ENCODE measurements at places on chromosomes 12 and 14.

- DNase-seq, result no peak
Measured at GRCh38 chr12:47852096-47852571, 32.4 kb upstream of the HDAC7 start.

- DNase-seq, result no peak
Measured at GRCh38 chr12:53593707-53594106, 32.5 kb downstream of the ATF7 start.

DNA sequence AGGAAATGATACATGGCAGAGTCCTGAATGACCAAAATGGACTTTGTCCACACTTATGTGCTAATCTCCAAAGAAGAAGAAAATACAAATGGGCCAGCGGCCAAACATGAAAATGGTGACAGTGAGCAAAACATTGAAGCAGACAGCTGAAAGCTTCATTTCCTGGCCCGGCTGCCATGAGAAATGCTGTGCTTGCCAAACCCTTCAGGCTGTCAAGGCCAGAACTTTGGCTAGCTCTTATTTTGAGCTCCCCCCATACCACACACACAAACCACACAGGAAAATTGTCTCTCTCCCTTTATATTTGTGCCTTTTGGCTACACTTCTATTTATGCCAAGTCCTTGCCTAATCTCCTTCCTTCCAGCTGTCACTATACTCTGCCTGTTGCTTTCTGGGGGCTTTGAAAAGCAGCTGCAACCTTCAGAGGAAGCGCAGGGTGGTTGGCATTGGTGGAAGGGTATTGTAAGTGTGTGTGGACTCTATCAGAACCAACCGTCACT is 323.8 kb downstream of the RAD51B start:
- no peak for DNase-seq

DNA sequence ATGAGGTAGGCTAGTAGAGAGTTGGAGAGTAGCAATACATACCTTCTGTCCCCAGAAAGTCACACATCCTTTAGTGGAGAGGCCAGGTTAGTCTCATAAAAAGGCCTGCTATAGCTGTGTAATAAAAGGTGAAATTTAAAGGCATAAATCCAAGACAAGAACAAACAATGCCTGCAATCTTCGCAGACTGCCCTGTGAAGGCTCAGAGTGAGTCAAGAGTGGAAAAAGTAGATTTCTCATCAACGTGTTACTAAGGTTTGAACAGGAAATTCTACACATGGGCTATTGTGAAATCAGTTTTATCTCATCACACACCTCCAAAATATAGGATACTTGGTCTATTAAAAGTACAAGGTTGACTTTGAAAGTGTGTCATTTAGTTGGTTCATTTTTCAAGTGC is at the start of gene KLRC1:
Gene KLRC1, minus strand, starts transcription at position 222 of the 400 bp plus-strand sequence. CDS start 2,221 bp downstream, outside the sequence.
- no peak for DNase-seq

- no peak for DNase-seq
Measured at GRCh38 chr12:16949871-16950667, 344.1 kb upstream of the LMO3 start.

- no peak for DNase-seq
Measured at GRCh38 chr12:132886529-132887477, 602 bp downstream of the CHFR start.

DNA sequence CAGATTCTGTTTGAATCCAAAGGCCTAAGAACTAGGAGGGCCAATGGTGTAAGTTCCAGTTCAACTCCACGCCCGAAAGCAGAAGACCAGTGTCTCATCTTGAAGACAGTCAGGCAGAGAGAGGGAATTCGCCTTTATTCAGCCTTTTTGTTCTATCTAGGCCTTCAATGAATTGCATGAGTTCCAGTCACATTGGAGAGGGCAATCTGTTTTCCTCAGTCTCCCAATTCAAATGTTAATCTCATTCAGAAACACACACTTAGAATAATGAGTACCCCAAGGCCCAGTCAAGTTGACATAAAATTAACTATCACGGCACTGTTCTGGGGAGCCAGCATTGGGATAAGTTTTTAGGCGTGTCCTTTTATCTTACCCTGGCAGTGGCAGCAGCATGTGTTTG is 65.8 kb downstream of the C14orf39 start:
- DNase-seq, result no peak

GRCh38 chr14:102819176-102819628 is 42.0 kb downstream of the TRAF3 start:
- DNase-seq, result no peak

- DNase-seq, result no peak
Measured at GRCh38 chr12:127149226-127149964, 1117.6 kb upstream of the TMEM132C start.

GRCh38 chr14:26687301-26687837 is 89.5 kb upstream of the NOVA1 start:
- no peak for DNase-seq

DNA sequence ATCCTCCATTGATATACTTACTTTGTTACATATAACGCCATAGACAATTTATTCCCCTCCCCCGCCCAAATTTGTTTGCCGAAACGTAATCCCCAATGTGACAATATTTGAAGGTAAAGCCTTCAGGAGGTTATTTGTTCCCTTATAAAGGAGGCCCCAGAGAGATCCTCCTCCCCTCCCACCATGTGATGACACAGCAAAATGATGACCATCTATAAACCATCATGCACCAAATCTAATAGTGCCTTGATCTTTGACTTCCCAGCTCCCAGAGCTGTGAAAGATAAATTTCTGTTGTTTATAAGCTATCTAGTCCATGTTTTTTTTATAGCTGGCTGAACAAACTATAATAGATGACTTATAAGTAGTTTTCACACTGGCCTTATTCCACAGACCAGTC is 122.2 kb downstream of the PTPRO start:
- DNase-seq, result no peak

DNA sequence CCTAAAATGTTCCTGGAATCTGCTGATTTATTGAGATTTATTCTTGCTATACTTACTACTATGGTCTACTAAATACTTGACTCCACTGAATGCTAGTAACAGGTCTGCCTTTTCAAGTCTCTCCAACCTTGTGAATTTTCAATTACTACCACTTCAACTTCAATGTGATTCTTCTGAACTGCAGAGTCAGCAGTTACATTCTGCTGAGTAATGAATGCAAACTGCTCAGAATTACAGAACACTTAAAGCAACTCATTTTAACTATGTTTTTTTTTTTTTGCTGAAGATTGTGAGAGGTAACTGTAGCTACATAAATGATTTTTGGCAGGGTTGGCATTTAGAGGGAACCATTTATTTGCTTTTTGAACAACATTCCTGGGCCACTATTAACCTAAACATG is 41.8 kb downstream of the ARF6 start:
- no peak for DNase-seq

DNA sequence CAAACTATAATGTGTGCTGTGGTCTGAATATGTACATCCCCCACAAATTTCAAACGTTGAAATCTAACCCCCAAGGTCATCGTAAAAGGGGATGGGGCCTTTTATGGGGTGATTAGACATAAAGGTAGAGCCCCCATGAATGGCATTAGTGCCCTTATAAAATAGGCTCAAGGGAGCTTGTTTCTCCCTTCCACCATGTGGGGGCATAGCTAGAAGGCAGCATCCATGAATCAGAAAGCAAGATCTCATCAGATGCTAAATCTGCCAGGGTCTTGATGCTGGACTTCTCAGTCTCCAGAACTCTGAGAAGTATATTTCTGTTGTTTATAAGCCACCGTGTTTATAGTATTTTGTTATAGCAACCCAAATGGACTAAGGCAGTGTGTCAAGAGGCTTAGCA is 33.4 kb upstream of the IGF1 start:
- no peak for DNase-seq

GRCh38 chr14:75429562-75429961 is 1.7 kb downstream of the JDP2 start:
- no peak for DNase-seq

- no peak for DNase-seq
Measured at GRCh38 chr14:64800000-64800399, 79.7 kb downstream of the SPTB start.

DNA sequence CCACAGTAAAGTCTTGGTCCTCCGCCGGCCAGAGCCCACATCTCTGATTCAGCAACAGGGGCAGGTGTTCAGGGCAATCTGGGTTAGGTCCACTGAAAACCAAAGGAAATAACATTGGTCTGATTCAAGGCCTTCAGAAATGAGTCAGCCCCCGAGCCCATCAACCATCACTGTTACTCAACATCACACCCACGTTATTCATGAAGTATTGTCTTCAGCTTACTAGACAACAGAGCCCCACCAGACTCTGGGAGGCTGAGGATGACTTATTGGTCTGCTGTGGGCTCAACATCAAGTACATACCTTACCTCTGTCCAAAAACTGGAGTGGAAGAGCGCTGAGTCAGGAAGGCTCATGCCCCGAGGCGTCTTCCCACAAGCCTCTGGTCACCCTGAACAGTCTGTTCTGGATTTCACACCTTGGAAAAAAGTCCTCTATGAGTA is 97.5 kb downstream of the ZFP36L1 start:
- DNase-seq, result no peak

DNA sequence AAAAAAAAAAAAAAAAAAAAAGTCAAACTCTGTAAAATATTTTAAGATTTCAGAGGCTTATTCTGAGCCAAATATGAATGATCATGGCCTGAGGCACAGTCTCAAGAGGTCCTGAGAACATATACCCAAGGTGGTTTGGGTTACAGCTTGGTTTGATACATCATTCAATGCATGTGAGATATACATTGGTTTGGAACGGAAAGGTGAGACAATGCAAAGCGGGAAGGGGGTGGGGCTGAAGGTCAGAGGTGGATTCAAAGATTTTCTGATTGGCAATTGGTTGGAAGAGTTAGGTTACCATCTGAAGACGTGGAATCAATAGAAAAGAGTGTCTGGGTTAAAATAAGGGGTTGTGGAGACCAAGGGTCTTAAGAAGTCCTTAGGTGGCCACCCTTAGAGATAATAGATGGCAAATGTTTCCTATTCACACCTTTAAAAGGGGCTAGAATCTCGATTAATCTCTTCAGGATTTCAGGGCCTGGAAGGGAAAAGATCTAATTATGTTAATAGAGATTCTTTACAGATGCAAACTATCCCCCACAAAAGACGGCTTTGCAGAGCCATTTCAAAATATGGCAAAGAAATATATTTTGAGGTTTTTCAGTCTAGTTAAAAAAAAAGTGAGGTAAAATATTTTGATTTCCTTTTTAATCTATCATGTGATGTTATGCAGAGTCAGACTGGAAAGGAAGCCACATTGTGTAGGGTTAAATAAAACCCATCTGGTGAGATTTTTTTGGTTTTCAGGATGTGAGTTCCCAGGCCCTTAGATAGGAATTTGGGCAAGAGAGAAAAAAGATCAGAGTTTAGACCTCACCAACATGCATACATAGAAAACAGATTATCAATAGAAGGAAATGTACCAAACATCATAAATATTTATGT is 173.8 kb upstream of the CNOT2 start:
- DNase-seq, result no peak

DNA sequence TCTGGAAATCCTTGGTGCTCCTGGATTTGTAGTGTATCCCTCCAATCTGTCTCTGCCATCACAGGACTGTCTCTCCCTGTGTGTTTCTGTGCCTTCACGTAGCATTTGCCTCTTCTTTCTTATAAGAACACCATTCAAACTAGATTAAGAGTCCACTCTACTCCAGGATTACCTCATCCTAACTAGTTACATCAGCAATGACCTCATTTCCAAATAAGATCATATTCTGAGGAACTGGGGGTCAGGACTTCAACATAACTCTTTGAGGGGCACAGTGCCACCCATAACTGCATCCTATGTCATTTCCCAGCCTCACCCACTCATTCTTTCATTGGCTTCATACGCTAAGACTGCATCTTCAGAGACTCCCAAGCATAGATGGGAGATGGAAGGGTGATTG is 106.2 kb downstream of the NT5DC3 start:
- DNase-seq, result no peak
